ENCODE measurements at places on chromosomes 11 and 22.

GRCh38 chr11:7046474-7047175 lies 26.3 kb downstream of the NLRP14 start:
- DNase-seq, result no peak

DNA sequence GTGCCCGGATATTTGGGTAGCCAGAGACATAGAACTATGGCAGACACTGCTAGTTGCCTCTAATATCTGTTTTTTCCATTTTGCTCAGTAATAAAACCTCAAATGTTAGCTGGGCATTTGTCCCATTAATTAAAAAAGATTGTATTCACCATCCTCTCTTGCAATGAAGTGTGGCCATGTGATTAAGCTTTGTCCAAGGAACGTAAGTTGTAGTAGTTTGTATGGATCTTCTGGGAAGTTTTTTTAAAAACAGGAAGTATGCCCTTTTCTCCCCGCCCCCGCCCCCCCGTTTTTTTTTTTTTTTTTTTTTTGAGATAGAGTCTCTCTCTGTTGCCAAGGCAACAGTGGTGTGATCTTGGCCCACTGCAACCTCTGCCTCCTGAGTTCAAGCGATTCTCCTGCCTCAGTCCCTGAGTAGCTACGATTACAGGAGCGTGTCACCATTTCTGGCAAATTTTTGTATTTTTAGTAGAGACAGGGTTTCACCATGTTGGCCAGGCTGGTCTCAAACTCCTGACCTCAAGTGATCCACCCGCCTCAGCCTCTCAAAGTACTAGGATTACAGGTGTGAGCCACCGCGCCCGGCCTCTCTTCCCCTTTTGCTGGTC lies 1.7 kb upstream of the TMEM135 start:
- DNase-seq, result no peak

DNA sequence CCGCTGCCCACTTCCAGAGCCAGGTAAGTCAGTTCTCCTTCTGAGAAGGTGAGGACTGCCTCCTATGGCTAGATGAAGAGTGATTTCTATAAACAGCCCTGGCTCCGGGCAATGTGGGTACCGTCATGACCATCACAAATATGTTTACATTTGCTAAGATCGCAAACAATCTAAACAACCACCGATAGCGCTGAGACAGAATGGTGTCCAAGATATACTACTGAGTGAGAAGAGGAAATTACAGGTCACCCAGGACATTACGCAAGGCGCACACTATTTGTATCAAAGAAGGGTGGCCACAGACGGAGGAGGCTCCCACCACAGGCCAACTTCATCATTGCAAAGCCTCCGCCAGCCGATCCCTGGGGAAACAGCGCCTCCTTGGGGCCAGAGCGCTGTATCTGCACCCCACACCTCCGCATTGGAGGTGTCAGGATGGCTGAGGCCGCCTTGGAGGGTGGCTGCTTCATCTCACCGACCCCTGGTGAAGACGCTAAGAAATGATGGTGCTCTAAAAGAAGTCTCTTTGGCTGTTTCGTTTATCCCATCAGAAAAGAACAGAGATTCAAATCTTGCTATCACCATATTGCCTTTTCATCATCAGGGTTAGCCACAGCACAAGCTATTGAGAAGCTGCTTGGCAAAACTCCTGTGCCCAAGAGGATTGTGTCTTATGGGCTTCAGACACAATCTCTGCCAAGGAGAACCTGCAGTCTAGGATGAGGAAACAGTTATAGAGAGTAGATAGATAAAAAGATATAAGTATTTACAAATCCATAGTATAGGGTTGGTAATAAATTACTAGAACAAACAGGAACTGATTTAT lies 12.3 kb upstream of the ASRGL1 start:
- DNase-seq, result peak; percentile 21

GRCh38 chr22:49752598-49753091 lies 75.0 kb downstream of the BRD1 start:
- DNase-seq, result no peak

DNA sequence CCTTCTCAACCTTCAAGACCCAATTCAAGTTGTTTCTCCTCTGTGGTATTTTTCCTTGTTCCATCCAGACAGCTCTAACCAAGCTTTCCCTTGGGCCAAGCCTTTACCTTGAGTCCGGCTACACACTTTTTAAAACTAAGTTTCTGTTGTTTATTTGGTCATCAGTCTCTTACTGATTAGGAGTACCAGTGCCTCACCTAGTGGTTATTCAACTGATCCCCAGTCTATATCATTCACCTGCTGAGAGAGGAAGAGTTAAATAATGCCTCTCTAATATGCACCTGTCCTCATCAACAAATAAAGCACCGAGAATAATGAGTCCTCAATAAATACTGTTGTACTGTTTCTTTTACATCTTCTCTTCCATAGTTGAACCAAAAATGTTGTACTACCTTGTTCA lies 160.8 kb downstream of the MSANTD4 start:
- DNase-seq, result no peak

- no peak for DNase-seq
These were observed 11.3 kb downstream of the DUSP8 start for GRCh38 chr11:1560649-1561251.

DNA sequence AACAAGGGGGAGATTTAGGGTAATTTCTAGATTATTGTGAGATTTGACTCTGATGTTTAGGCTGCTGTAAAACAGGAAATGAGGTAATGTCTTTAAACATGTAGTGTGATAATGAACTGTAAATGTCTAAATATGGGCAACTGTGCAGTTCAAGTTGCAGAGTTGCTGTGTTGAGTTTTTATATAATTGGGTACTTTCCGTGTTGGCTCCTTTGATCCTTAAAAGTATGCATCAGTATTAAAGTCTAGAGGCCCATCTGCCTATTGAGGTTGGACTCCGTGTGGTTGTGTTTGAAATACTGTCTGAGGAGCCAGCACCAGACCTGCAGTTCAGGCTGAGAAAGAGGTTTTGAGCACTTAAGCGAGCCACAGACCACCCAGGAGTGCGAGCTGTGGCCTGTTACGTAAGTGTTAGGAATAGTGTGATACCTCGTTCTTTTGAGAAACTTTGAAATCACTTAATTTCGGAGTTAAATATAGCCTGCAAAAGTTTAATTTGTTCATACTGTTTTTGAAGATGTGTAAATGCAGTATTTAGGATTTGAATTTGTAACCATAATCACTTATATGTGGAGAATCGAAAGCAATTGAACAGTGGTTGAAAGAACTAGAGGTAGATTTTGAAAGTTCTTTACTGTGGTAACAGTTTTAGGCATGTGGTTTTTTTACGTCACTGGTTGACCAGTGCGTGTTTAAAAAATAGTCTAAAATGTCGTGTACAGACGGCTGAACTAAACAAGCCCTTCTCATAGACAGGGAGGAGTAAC lies 9.0 kb downstream of the FAM118A start:
- peak; percentile 65 for DNase-seq

- DNase-seq, result no peak
These were observed 50.1 kb downstream of the ACER3 start for GRCh38 chr11:76910620-76911414.

- no peak for DNase-seq
These were observed 68.3 kb upstream of the CTSC start for GRCh38 chr11:88405853-88406252.

- DNase-seq, result no peak
These were observed 12.6 kb downstream of the SCARF2 start for GRCh38 chr22:20424932-20425565.

DNA sequence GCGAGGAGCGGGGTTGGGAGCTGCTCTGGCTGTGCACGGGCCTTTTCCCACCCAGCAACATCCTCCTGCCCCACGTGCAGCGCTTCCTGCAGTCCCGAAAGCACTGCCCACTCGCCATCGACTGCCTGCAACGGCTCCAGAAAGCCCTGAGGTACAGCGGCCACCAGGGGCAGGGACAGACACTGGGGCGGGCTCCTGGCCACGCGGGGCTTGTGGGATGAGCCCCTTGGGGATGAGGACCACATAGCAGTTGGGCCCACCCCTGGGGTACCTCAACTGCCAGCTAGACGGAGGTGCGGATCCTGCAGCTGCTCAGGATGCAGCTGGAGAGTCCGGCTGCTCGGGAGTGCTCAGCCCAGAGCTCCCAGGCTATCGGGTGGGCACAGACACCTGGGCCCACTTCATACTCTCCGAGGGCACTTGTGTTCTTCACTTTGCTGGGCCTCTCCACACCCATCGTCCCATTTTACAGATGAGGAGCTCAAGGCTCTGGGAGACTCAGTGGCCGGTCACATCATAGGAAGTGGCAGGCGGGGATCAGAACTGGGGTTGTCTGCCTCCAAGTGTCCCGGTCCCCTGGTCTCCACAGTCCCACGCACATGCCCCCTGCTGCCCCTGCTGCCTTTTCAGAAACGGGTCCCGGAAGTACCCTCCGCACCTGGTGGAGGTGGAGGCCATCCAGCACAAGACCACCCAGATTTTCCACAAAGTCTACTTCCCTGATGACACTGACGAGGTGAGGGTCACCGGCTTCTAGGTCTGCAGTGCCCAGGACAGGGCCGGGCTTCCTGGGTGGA lies 77.6 kb downstream of the MYO7A start:
- no peak for DNase-seq

DNA sequence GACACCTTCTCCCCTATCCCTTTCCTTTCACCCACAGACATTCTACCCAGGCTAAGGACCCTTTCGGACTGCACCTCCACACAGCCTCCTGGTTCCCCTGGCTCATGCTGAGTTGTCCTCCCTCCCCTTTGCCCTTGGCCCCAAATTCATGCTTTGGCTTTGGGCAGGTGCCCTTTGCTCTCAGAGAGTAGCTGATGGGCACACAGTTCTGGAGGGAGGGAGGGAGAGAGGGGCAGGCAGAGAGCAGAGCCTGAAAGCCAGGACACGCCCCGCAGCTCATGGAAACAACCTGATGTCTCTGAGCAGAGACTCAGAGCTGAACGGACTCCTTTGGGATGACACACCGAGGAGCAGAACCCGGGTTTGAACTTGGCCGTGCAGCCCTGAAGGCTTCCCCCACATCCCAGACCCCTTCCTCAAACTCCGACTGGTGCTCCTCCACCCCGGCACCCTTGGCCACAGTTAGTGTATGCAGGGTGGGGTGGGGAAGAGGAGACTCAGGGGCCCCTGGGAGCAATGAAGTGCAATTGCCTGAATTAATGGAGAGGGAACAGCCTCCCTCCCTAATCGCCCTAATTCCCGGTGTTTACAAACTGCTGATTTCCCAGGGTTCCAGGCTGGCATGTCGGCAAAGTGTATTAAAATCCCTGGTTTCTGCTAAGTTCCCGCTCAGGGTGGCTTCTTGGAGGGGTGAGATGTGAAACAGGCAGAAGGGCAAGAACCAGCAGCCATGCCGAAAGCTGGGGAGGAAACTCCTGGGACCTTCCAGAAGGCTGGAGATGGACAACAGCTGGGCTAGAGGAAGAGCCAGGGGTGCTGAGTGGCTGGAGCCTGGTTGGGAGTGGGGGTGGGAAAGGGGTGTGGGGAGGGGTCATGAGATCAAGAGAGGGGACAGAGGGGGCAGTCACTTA lies 71.2 kb upstream of the SHISAL1 start:
- DNase-seq, result no peak

GRCh38 chr11:113730887-113731726 lies 25.0 kb upstream of the TMPRSS5 start:
- DNase-seq, result peak; percentile 63

GRCh38 chr11:134754521-134755198 lies 342.6 kb upstream of the B3GAT1 start:
- DNase-seq, result no peak

GRCh38 chr22:48490500-48491411 lies 1336.9 kb downstream of the BRD1 start:
- DNase-seq, result no peak

DNA sequence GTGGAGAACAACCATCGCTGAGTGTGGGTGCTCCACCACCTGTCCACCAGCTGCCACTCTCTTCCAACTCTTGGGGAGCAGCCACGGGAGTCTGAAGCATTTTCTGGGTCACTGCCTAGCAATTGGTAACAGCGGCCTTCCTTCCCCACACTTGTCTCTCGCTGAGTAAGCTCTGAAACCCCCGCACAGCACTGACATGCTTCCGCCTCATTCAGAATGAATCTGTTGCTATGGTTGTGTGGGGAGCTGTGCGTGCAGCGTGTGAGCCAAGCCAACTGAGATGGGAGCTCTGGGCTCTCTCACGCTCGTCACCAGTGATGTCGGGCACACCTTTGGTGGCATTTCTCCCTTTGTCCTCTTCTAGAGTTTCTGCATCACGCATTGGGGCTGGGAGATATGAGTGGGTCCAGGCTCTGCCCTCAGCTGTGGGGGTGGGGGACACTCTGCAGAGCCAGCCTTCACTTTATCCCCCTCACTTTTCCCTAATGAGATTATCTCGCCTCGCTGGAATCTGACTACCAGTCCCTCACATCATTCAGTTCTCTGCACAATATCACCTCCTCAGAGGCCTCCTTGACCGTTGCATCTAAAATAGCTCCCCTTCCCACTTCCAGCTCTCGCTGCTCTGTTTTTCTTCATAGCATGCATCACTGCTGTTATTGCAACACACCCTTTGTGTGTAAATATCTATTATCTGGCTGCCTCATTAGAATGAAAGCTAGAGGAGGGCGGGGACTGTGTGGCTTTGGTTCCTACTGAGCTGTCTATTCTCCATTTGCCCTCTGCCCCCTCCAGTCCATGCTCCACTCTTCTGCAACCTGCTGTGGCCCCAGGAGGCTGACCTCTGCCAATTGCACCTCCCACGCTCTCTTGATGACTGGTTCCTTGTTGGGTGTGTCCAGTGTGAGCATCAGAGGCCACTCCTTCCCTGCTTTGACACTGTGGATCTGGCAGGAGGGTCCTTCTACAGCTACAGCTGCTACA lies 569.9 kb upstream of the CADM1 start:
- DNase-seq, result peak; percentile 14

- peak; percentile 100 for DNase-seq
These were observed 609 bp upstream of the ATF4 start for GRCh38 chr22:39519681-39520225.

DNA sequence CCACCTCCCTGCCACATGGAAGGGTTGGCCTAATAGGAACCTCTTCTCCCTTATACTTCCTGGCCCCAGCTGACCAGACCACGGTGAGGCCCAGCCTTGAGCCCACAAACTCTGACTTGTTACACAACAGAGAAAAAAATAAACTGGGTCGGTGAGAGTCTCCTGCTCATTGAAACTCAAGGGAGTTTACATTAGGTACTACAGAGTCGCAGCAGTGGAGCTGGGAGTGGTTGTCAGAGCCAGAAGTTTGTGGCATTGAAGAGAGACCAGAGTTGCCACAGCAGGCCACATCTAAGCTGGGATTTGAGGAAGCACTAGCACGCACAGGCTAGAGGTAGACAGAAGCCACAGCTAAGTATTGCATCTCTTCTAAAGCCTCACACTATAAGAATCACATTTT lies 296.2 kb downstream of the DDX10 start:
- no peak for DNase-seq

- DNase-seq, result no peak
These were observed 65.8 kb downstream of the APIP start for GRCh38 chr11:34850334-34850733.

GRCh38 chr11:126114486-126115126 lies 51.9 kb upstream of the CDON start:
- no peak for DNase-seq

- DNase-seq, result no peak
These were observed 14.1 kb downstream of the IL10RA start for GRCh38 chr11:118000067-118000849.
